CD4-positive, alpha-beta T cell treated with Interleukin-6 at 100 ng/mL for 8 hours (primary cell): ENCODE measurements at places on chromosomes 16 and 17.

GRCh38 chr16:72952811-72953271 lies 95.1 kb downstream of the ZFHX3 start:
- DNase-seq: no peak

DNA sequence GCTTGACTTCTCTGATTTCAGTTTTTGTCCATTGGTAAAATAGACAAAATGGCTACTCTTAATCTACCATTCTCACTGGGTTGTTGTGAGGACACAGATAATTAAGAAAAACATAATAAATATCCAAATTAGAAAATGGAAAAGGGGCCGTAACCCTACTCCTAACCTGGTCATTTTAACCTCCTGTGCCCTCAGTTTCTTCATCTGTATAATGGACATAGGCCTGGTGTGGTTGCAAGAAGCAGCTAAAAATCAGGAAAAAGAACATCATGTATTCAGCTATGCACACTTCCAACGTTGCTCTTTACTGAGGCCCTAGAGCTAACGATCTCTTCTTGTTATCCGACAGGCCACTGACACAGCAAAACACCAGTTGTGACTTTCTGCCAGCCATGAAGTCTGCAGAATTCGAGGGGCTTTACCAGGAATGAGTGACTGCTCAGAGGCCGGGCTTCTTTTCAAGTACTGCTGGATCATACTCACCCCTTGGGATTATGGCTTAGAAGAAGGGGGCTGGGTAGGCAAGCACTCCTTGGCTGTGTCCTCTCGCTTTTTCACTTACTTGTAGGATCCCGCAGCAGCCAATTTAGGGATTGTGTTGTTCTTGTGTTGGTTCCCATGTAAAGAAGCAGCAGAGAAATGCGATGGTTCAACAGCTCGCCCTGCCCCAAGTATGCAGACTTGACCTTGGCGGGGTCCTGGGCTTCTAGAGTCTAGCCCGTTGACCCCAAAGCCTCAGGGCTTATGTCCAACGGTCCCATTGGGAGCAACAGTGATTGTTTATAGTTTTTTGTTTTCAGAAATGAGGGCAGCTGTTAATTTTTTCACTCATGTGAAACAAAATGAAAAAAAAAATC lies 20.9 kb downstream of the LDAF1 start:
- DNase-seq: no peak

DNA sequence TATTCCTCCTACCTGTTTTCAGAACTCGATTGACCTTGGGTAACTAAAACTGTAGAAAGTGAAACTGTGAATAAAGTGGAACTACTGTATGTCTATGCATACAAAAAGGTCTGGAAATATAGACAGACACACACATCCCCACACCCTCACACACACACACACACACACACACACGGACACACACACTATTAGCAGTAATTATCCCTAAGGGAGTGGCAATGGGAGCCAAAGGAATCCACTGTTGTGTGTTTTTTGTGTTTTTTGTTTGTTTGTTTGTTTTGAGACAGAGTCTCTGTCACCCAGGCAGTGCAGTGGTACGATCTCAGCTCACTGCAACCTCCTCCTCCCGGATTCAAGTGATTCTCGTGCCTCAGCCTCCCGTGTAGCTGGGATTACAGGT lies 26.6 kb upstream of the SRCIN1 start:
- DNase-seq: no peak

GRCh38 chr17:34341916-34342315 lies 14.4 kb upstream of the CCL13 start:
- DNase-seq: no peak

GRCh38 chr17:20310481-20310880 lies 156.9 kb downstream of the LGALS9B start:
- no peak for DNase-seq

DNA sequence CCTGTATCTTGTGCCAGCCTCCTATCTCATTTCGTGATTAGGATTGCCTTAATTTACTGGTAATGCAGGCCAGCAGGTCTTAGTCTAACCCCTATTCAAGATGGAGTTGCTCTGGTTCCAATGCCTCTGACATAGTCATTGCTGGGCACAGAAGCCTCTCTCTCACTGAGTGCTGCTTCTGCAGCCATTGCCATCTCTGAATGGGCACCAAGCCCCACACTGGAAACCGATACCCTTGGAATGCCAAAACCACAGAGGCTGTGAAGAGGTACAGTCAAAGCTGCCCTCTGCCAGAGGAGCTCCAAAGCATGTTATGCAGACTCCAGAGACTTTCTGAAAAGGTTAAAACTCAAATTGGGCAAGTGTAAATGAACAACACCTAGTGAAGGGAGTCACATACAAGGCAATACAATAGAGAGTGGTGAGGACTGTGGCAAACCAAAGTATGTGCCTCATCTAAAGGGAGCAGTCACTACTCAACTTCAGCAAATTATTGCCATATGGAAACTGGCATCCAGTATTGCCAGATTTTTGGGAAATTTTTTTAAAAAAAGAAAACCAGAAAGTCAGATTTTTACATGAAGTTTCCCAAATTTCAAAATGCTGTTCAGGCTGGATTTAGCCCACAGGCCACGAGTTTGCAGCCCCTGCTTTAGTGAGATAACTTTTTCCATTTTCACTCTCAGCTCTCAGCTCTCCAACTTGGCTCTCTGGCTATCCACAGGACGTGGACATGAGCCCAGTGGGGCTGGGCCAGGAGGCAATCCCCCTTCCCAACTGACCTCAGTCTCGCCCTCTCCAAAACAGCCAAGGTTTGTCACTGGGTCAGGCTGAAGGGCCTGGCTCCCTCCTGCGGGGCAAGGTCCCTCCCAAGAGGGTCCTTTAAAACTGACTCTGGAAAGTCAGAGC lies 2.1 kb upstream of the MMP2 start:
- DNase-seq: no peak

DNA sequence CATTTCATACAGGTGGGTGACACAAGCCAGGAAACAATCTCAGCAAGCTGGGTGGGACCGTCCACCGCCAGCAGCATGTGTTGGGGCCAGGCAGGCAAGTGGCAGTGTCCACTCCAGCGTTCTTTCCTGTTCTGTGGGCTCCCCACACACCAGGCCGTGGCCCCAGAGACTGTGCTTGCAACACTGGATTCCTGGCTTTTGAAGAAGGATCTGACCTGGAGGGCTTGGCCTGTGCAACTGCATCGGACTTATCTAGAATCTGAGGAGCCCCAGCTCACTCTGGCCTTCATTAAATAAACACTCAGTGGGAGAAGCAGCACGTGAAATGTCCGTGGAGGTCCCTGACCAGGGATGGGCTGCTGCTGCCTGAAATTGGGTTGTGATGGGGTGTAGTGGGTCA lies 3.2 kb downstream of the KSR1 start:
- DNase-seq: no peak

DNA sequence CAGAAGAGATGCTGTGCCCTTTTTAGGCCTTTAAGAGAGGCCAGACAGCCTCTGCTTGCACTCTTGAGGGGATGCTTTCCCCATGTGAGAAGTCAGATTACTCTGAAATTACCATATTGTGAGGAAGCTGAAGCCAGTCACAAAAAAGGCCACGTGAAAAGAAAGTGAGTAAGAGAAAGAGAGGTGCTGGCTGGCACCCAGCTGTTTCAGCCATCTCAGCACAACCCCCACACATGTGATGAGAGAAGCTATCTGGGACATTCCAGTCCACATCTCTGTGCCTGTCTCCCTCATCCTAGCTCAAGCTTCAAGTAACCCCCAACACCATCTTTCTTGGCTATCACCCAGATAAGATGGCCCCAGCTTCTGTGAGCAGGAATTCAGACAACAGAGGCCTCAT lies 131.4 kb downstream of the HS3ST2 start:
- no peak for DNase-seq
